ENCODE measurements at places on chromosomes 4 and X. TPM values are rescaled to one million over a fixed set of nuclear protein-coding genes. Genes with fewer than 3 reads are reported as not detected.

- no peak overlapping the region for H3K27ac ChIP-seq
- H3K4me1 ChIP-seq = no peaks in the 10 kb centered on the region
- no peaks in the 10 kb centered on the region for H3K36me3 ChIP-seq
- no peak for DNase-seq
These were observed 431.6 kb downstream of the GABRG1 start for GRCh38 chr4:45692131-45692735.

DNA sequence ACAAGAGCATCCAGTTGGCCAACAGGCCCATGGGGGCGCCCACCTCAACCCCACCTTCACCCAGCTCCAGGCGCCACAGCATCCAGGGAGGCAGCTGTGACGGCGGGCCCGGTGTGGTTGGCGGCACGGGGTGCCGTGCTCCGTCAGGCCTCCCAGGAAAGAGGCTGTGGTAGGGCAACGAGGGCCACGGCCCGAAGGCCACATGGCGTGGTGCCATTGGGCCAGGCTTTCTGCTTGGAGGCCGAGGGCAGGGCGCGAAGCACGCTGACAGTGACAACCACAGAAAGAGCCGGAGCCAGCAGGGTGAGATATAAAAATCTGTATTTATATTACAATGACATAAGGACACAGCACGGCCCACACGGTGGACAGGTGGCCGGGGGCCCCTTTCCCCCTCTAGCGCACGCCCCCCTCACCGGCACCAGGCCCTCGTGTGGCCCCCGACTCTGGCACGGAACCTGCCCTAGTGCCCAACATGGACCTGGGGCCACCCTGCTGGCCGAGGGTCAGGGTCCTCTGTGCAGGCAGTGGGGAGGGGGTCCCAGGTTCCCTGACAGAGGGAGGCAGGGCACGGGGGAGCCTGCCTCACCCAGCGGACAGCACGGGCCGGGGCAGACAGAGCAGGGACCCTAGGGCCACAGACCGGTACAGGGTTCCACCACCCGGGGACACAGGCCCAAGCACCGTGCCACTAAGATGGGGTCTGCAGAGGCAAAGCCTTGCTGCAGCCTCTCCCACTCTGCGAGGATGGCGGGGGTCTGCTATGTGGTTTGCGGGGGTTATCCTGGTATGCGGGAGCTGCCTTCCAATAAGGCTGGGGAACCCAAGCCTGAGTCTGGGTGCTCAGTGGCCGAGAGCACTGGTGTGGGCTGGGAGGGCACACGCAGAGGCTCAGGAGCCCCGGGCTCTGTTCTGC, 5.5 kb upstream of the HAUS3 start:
- H3K4me1 ChIP-seq = peaks cover 22% of the 10 kb centered on the region
- no peak overlapping the region for H3K4me3 ChIP-seq
- H3K36me3 ChIP-seq = no peaks in the 10 kb centered on the region

- H3K4me3 ChIP-seq = no peak overlapping the region
- no peak overlapping the region for H3K27ac ChIP-seq
- H3K27me3 ChIP-seq = no peaks in the 10 kb centered on the region
- no peak for DNase-seq
- H3K36me3 ChIP-seq = no peaks in the 10 kb centered on the region
- no peaks in the 10 kb centered on the region for H3K4me1 ChIP-seq
These were observed 28.8 kb downstream of the NR0B1 start for GRCh38 chrX:30280428-30280827.

DNA sequence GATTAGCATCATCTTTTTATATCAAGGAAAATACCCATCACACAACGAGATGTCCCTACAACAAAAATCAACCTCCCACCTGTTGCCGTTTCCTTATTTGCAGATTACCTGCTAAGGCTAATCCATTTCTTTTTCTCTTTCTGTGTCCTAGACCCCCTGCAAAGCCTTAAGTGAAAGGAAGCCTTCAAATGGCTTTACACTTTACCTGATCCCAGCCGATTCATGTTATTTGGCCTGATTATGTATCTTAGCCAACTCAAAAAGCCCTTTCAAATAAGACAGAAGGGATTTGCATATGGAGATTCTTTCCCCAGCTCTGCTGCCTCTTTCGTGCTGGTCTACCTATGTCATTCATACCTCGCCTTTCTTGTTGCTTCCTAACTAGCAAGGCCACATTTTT, 14.4 kb downstream of the ABCG2 start:
- no peaks in the 10 kb centered on the region for H3K36me3 ChIP-seq
- no peaks in the 10 kb centered on the region for H3K27me3 ChIP-seq
- no peaks in the 10 kb centered on the region for H3K4me1 ChIP-seq
- DNase-seq = no peak
- H3K4me3 ChIP-seq = no peak overlapping the region

GRCh38 chrX:38142610-38143009, 78.1 kb downstream of the SRPX start:
- no peak overlapping the region for H3K4me3 ChIP-seq
- DNase-seq = no peak
- no peak overlapping the region for H3K27ac ChIP-seq
- no peaks in the 10 kb centered on the region for H3K36me3 ChIP-seq
- H3K27me3 ChIP-seq = peaks cover 2% of the 10 kb centered on the region

GRCh38 chr4:17780501-17781299, 721 bp downstream of the FAM184B start:
- H3K27me3 ChIP-seq = peaks cover 10% of the 10 kb centered on the region
- H3K4me1 ChIP-seq = peaks cover 11% of the 10 kb centered on the region
- no peak overlapping the region for H3K27ac ChIP-seq
- H3K36me3 ChIP-seq = peaks cover 6% of the 10 kb centered on the region

- H3K4me3 ChIP-seq = peak within 1 kb of the TSS; percentile 63
- peaks cover 3% of the 10 kb centered on the region for H3K4me1 ChIP-seq
- H3K27ac ChIP-seq = no peak within 1 kb of the TSS
These were observed at the start of gene GPC3 for GRCh38 chrX:133985164-133985966. Gene GPC3 (minus strand): TSS chrX:133985594.

DNA sequence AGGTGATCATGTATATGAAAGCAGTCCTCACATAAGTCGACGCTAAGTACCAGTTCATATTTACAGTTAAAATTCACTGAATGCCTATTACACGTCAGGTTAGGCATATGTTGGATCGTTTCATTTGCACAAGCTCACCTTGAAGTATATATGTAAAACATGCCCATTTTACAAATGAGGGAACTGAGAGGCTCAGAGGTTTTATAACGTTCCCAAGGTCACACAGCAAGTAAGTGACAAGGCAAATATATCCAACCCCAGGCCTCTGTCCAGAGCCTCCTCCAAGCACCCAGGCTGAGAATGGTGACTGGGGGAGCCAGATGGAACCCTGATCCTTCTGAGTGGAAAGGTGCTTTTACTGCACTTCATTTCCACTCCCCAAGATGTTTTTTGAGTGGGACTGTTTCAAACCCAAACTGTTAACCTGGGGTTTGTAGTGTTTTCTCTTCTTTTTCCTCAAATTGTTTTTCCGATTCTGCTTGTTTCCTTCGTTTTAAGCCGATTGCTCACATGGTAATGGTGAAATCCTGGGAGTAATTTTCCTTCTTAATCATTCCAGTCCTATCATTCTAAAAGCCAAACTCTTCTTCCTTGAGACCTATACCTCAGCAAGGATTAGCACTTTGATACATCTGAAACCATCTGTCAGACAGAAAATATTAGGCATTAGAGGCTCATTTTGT, 791 bp downstream of the SMIM20 start:
- H3K4me1 ChIP-seq = peaks cover 17% of the 10 kb centered on the region
- peaks cover 2% of the 10 kb centered on the region for H3K36me3 ChIP-seq
- peak overlapping the region; percentile 97 for H3K4me3 ChIP-seq
- peak overlapping the region; percentile 96 for H3K27ac ChIP-seq
- DNase-seq = no peak

GRCh38 chrX:39705290-39705689, 392.5 kb downstream of the BCOR start:
- no peak overlapping the region for H3K27ac ChIP-seq
- no peak overlapping the region for H3K4me3 ChIP-seq
- peaks cover 2% of the 10 kb centered on the region for H3K27me3 ChIP-seq
- no peaks in the 10 kb centered on the region for H3K36me3 ChIP-seq
- H3K4me1 ChIP-seq = no peaks in the 10 kb centered on the region

DNA sequence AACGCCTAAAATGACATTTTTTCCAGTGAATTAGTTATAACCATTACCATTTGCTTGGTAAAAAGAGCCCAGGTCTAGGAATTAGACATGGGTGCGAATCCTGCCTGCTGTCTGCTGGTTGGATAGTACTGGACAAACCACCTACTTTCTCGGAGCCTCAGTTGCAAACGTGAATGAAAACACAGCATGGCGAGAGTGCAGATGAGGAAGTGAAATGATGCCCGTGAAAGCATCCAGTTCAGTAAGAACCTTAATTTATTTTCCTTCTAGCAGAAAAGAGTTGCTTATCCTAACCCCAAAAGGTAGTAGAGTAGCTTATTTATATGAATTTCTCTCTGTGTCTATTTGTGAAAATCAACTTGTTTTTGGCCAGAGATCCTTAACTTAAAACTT, 171.4 kb upstream of the GALNT7 start:
- no peak overlapping the region for H3K27ac ChIP-seq
- peaks cover 2% of the 10 kb centered on the region for H3K27me3 ChIP-seq
- no peaks in the 10 kb centered on the region for H3K4me1 ChIP-seq
- no peaks in the 10 kb centered on the region for H3K36me3 ChIP-seq
- no peak for DNase-seq

DNA sequence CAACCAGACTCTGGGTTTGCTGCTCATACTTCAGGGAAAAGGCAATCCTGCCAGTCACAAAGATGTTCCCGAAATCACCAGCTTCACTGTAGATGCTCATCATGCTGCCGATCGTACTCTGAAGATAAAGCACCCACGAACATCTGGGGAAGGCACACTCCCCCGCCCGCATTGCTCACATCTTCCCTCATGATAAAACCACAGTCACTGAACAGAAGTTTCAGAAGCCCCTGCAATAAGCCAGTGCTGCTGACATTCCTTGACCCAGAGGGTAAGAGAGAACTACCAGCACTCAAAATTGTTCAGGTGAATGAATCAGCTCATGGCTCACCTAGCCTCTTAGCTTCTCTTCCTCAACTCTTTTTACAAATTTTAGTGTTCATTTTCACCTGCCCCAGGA, 43.1 kb downstream of the SRPX2 start:
- H3K4me1 ChIP-seq = peaks cover 5% of the 10 kb centered on the region
- H3K27me3 ChIP-seq = no peaks in the 10 kb centered on the region
- DNase-seq = no peak
- H3K27ac ChIP-seq = no peak overlapping the region

- no peak for DNase-seq
- H3K27me3 ChIP-seq = no peaks in the 10 kb centered on the region
- H3K27ac ChIP-seq = no peak overlapping the region
- H3K4me3 ChIP-seq = no peak overlapping the region
- H3K4me1 ChIP-seq = no peaks in the 10 kb centered on the region
- no peaks in the 10 kb centered on the region for H3K36me3 ChIP-seq
These were observed 378.5 kb upstream of the CT83 start for GRCh38 chrX:116841290-116841689.

GRCh38 chr4:122819708-122820449, 6.8 kb upstream of the FGF2 start:
- H3K27me3 ChIP-seq = peaks cover 2% of the 10 kb centered on the region
- no peaks in the 10 kb centered on the region for H3K4me1 ChIP-seq
- H3K36me3 ChIP-seq = no peaks in the 10 kb centered on the region
- DNase-seq = no peak
- H3K27ac ChIP-seq = no peak overlapping the region

DNA sequence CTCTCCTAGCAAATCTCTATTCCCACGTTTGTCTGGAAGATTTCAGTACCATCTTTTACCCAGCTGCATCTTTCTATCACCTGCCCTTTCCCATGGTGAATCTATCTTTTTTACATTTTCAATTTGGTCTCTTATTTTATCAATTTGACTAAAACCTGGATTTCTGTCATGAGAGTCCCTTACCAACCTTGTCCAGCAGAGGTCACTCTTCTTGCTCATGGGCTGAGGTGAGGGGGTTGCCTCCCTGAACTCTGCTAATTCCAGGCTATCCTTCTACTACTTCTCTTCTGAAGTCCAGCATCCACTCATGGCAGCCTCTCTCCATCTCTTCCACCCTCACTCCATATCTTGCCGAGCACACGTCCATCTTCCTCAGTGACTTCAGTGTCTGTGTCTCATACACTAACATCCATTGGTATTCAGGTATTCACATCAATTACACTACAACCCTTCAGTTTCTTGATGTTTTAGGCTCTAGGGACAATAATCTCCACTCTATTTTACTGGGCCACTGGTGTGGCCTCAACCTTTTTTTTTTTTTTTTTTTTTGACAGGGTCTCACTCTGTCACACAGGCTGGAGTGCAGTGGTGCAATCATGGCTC, 17.8 kb upstream of the ZNF827 start:
- DNase-seq = peak; percentile 39
- no peaks in the 10 kb centered on the region for H3K4me1 ChIP-seq
- no peak overlapping the region for H3K27ac ChIP-seq
- no peaks in the 10 kb centered on the region for H3K36me3 ChIP-seq

DNA sequence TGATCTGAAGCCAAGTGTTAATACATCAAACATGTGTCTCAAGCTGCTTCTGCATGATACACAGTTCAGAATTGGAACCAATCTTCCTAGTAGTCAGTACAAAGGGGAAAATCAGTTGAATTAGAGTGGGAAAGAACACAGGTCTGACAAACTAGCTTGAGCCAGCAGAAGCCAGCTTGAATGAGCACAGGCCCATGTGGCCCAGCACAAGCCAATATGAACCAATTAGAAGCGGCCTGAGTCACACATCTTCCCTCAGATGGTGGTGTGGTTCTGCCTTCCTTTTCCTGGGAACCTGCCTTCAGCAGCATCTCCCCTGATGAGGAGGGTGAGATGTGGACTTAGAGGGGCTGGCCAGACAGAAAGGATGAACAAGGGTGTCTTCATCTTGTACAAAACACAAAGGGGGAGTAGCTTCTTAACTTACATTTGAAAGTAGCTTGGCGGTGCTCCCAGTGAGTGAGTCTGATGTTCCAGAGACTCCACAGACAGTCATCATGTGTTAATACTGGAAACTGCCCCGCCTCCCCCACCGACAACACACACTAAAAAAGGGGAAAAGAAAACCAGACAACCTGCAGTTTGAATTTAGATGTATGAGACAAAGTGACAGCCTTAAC, 72.0 kb downstream of the FRMPD4 start:
- no peaks in the 10 kb centered on the region for H3K27me3 ChIP-seq
- no peaks in the 10 kb centered on the region for H3K36me3 ChIP-seq
- no peak overlapping the region for H3K4me3 ChIP-seq
- H3K4me1 ChIP-seq = no peaks in the 10 kb centered on the region
- H3K27ac ChIP-seq = no peak overlapping the region

- no peaks in the 10 kb centered on the region for H3K36me3 ChIP-seq
- no peaks in the 10 kb centered on the region for H3K27me3 ChIP-seq
- no peak overlapping the region for H3K4me3 ChIP-seq
- peaks cover 2% of the 10 kb centered on the region for H3K4me1 ChIP-seq
- no peak overlapping the region for H3K27ac ChIP-seq
These were observed 254.4 kb upstream of the CXXC4 start for GRCh38 chr4:104749062-104749461.

GRCh38 chrX:110284159-110284558, 33.7 kb downstream of the AMMECR1 start:
- no peaks in the 10 kb centered on the region for H3K36me3 ChIP-seq
- no peak for DNase-seq
- H3K27me3 ChIP-seq = peaks cover 2% of the 10 kb centered on the region
- no peak overlapping the region for H3K4me3 ChIP-seq
- H3K4me1 ChIP-seq = peaks cover 27% of the 10 kb centered on the region

GRCh38 chr4:18636001-18636585, 614.5 kb upstream of the LCORL start:
- H3K27ac ChIP-seq = no peak overlapping the region
- H3K27me3 ChIP-seq = peaks cover 2% of the 10 kb centered on the region
- DNase-seq = no peak
- H3K36me3 ChIP-seq = no peaks in the 10 kb centered on the region
- H3K4me3 ChIP-seq = no peak overlapping the region

CXorf38 gene
- 51.3 TPM for polyA plus RNA-seq

NELFA gene
- 10.2 TPM for polyA plus RNA-seq

PCDH10 gene
- not detected for polyA plus RNA-seq

LONRF3 gene
- polyA plus RNA-seq = 1.8 TPM

UNC5C gene
- polyA plus RNA-seq = not detected

OTUD6A gene
- not detected for polyA plus RNA-seq
